Placental pericyte (primary cell): ENCODE measurements at places on chromosomes 16 and 17. TPM values are rescaled to one million over a fixed set of nuclear protein-coding genes. Genes with fewer than 3 reads are reported as not detected.

Gene FTSJ3
- total RNA-seq: 38.5 and 71.2 TPM in 2 replicates

Gene ABCC3
- total RNA-seq: 31.1 and 85.8 TPM in 2 replicates

Gene CSH1
- total RNA-seq: not detected in 2 replicates

Gene GP1BA
- under 0.01 TPM in 1 of 2 replicates, not detected in the other for total RNA-seq

Gene PERCC1
- total RNA-seq: not detected in 2 replicates

Gene SLFN13
- 1.3 and 1.6 TPM in 2 replicates for total RNA-seq

Gene NPIPA3
- total RNA-seq: 0.29 and 0.44 TPM in 2 replicates

Gene TMEM238L
- total RNA-seq: not detected in 2 replicates

Gene FOXN1
- total RNA-seq: not detected in 2 replicates
